ENCODE measurements at places on chromosomes 6 and 20.

DNA sequence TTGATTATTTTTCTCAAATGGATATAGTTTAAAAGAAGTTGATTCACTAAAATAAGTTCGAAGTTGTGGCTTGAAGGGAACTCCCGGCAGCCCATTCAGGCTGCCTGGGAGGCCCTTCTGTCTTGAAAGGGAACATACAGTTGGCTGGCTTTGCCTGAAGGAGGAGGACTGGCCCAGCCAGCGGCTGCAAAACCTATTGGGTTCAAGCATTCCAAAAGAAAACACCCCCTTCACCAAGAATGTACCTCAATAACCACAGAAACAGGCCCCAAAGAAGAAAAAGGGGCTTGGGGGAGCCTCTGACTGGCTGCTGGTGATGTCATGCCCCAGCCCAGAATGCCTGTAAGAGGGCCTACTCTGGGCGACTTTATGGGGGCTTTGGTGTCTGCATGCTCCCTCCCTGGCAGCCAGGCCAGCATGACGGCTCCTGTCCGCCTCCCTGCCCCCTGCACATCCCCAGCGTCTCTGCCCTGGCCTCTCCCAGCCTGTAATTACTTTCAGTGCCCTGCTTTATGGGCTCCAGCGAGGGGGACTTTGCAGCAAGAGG is 36.5 kb downstream of the MAFB start:
- no peak for DNase-seq

GRCh38 chr6:12869816-12870432 is 153.4 kb downstream of the PHACTR1 start:
- no peak for DNase-seq

- DNase-seq: no peak
These were observed 3.6 kb downstream of the MAPK13 start for GRCh38 chr6:36133912-36134311.

- no peak for DNase-seq
These were observed 226.1 kb upstream of the GJE1 start for GRCh38 chr6:141906569-141907080.

DNA sequence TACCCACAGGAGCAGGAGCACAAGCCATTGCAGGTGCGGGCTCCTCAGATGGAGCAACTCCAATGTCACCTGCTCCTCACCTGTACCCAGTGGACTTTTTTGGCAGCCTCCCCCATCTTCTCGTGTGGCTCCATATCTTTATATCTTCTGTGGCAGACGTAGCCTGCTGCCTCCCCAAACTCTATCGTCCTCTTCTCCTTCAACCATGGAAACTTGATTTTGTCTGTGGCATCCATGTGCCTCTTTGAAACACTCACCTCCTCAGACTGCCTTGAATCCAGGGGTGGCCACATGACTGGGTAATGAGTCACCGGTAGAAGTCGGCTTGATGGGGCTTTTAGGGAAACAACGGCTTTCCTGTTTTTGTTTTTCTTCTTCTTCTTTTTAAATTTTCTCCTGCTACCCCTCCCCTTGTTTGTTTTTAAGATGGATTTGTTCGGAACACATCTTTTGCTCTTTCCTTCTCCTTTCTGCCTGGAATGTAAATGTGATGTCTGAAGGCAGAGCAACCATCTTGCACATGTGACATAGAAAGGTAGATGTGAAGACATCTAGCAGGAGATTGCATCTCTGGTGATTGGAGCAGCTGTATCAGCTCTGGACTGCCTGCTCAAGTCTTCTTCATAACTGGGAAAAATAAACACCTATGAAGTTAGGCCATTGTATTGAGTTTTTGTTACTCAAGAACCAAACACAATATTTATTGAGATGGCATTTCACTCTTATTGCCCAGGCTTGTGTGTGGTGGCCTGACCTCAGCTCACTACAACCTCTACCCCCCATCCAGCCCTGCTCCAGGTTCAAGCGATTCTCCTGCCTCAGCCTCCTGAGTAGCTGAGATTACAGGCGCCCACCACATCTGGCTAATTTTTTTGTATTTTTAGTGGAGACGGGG is 69.9 kb upstream of the DDR1 start:
- DNase-seq: no peak

DNA sequence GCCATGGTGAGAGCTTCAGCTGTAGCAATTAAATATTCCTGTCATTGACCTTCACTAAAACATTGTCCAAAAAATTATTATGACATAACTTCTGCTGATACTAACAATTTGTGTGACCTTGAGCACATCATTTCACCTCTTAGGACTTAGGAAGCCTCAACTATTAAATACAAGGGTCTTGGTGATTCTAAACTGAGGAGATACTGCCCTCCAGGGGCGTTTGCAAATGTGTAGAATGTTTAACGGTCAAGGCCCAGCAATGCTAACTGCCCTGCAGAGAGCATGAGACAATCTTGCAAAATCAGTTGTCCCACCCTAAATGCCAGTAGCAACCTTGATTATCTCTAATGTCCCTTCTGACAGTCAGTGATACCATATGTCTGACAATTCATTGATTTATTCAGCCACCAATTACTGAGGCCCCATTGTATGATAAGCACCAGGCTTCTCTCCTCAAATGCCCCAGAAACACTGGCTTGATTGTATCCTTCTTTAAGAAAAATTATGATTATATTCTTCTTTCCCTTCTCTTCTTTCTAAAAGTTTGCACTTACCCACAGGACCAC is 284.1 kb upstream of the PLN start:
- no peak for DNase-seq

DNA sequence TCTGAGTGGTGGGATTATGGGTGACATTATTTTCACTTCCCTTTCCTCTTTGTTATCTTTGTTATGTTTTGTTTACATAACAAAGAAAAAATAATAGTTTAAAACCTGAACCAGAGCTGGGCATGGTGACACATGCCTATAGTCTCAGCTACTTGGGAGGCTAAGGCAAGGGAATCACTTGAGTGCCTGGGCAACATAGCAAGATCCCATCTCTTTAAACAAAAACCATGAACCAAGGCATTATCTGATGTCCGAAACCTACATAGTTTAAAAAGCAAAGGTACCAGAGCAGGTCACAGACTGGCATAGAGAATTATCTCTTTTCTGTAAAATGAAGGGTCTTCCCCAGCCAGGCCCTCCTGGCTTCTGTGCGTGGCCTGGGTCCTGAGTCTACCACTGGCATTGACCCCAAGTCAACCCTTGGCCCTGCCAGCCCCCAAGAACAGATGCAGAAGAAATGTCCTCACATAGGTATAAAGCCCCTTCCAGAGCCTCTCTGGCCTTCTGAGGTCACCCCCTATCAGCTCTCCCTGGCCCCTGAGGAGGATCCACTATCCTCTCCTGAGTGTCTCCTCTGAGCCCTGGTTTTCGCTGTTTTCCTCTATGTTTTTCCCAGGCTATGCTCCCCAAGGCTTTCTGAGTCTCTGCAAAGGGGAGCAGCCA is 81.3 kb downstream of the TRERF1 start:
- DNase-seq: no peak

- DNase-seq: no peak
These were observed 14.3 kb upstream of the TXNDC5 start for GRCh38 chr6:7924867-7925266.

- DNase-seq: peak; percentile 25
These were observed 421.4 kb upstream of the ID4 start for GRCh38 chr6:19415605-19416326.

- DNase-seq: no peak
These were observed 686.4 kb downstream of the HTR1B start for GRCh38 chr6:76776876-76777275.

DNA sequence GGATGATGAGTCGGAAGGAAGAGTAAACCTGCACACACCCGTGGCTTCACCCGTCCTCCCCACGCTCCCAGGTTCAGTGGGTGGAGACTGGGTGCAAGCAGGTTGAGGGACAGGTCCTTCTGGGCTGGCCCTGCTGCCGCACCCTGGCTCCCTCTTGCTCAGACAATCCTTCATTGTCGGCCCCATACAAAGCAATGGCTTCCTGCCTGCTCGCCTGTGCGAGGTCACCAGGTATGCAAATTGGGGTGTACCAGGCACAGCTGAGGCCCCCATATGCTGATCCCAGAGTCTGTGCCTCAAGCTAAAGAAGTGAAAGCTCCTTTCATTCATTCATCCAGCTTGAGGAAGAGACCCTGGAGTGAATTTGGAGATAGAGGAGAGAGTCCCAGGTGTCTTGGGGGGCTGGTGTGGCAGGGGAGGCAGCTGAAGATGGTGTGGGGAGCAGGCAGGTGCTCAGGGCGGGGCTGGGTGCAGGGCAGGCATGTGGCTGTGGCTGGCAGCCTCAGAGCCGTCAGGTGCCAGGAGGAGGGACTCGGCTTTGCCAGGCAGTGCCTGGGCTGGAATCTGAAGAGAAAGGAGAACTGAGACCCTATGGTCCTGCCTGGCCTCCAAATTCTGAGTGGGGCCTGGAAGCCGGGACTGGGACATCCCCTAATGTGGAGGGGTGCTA is 4.7 kb downstream of the SLCO4A1 start:
- no peak for DNase-seq

DNA sequence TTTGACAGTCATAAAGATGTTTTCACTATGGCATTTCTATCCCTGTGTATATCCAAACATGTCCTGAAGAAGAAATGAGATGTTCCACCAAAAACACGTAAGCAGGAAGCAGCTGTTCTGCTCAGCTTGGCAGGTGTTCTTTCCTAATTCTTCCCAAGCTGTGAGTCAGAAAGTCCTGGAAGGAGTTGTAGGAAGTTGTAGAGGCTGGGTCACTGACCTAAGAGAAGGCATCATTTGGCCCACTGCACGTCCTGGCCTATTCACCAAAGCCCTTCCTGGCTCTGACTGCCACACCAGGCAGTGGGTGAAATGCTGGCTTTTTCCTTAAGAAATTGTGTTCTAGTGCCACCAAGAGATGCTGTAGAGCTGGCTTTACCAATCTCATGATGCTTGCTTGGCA is 40.3 kb downstream of the STX11 start:
- DNase-seq: no peak

- no peak for DNase-seq
These were observed 146 bp downstream of the ZNFX1 start for GRCh38 chr20:49277786-49278035.

DNA sequence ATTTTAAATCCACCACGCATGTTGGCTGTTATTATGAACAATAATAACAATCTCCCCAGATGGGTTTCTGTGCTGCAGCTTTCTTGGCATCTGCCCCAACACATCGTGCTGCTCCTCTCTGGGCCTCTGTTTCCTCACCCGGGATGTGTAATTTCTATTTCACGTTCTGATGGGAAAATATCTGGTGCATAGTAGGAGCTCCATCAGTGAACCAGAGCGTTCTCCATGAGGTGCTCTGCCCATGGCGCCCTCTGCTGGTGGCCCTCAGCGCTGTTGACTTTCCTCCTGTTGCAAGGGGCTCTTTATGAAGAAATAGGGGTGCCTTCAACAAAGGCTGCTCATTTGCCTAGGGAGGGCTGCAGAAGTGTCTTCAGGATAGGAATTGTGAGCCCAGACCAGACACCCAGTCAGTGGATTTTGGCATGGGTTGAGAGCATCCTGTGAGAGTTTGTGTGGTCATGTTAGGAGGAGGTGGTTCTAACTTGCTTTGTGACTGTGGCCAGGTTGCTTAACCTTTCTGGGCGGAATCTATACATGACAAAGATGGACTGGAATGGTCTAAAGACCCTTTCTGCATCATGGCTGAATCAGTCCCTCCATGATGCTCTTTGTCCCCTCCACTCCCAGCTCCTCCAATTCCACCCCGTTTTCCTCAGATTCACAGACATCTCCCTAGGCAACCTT is 8.1 kb downstream of the SCRT2 start:
- DNase-seq: no peak

DNA sequence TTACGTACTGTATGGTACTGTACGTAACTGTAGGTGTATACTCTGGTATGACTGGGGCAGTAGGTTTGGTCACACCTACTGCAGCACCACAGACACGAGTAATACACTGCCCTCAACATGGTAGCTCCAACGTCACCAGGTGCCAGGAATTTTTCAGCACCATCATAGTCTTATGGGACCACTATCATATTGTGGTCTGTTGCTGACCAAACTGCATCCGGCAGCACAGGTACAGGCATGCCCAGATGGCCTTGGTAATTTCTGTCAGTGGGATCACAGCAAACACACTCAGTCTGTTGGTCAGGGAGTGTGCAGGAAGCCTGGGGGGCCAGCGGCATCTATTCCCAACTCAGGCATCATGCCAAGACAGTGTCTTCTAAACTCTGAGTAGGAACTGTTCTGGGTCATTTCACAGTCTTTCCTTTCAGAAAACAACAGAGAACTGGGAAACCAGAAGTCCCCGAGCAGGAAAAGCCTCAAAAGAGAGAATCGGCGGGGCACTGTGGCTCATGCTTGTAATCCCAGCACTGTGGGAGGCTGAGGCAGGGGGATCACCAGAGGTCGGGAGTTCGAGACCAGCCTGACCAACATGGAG is 5.8 kb downstream of the YTHDF1 start:
- DNase-seq: peak; percentile 9

DNA sequence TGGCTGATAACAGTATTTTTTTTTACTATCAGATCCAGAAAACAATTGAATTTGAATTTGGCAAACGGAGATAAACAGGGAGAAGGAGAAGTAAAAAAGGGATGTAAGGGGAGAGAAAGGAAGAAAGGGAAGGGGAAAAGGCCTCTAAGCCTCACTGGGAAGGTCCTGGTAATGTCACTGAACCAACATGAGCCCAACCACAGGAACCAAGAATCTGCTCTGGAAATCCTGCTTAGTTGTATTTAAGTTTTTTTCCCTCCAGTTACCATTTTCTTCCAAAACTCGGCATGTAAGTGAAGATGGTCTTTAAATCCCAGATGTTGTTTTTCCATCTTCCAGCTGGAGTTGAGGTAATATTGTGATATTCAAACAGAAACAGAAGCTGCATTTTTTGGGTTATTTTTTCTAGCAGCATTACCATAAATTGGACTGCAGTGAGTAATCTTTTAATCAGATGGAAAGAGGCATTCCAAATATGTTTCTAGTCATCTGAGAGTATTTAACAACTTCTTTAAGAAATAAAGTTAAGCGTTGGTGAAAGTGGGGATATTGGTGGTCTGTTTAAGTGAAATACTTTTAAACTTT is 91.1 kb downstream of the TXNDC5 start:
- DNase-seq: no peak

DNA sequence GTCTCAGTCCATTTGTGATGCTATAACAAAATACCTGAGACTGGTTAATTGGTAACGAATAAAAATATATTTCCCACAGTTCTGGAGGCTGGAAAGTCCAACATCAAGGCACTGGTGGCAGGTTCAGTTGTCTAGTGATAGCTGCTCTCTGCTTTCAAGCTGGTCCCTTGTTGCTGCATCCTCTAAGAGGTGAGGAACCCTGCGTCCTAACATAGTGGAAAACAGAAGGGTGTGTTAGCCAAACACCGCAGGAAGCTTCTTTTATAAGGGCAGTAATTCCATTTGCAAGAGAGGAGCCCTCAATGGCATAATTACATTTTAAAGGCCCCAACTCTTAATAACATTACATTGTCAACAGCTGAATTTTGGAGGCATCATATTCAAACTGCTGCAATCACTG is 372.7 kb downstream of the ADGRB3 start:
- no peak for DNase-seq

Measured in keratinocyte (primary cell).